ENCODE measurements at places on chromosomes 11 and 22.

- DNase-seq, result no peak
Measured at GRCh38 chr22:26889802-26890201, 232.4 kb downstream of the MIAT start.

GRCh38 chr11:1887451-1888346 lies 4.0 kb downstream of the PRR33 start:
- no peak for DNase-seq

GRCh38 chr11:128467610-128468041 lies 119.7 kb downstream of the ETS1 start:
- peak; percentile 42 for DNase-seq

- DNase-seq, result no peak
Measured at GRCh38 chr11:12724301-12725054, 50.3 kb downstream of the TEAD1 start.

DNA sequence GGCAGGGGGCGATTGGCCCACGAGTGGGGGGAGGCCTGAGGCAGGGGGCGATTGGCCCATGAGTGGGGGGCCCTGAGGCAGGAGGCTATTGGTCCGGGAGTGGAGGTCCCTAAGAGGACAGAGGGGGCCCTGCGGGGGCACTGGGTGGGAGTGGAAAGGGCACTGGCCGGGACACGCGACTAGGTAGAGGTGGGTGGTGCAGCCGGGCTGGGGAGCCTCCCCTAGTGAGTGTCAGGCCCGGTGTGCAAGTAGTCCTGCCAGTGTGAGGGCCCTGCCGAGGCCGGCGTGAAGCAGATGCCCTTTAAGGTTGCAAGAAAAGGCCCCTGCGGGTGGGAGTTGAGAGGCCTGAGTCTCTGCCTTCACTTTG lies 909 bp upstream of the BRD1 start:
- no peak for DNase-seq

DNA sequence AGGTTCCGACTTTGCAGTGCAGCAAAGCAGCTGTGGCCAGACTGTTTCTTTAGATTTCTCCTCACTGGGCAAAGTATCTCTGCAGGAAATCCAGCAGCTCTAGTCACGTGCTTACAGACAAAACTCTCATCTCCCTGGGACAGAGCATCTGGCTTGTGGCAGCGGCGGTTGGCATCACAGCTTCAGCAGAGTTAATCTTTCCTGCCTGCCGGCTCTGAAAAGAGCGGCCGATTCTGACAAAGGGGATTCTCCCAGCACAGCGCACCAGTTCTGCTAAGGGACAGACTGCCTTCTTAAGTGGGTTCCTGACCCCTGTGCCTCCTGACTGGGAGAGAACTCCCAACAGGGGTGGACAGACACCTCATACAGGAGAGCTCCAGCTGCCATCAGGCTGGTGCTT lies 1357.3 kb upstream of the TENM4 start:
- DNase-seq, result no peak

DNA sequence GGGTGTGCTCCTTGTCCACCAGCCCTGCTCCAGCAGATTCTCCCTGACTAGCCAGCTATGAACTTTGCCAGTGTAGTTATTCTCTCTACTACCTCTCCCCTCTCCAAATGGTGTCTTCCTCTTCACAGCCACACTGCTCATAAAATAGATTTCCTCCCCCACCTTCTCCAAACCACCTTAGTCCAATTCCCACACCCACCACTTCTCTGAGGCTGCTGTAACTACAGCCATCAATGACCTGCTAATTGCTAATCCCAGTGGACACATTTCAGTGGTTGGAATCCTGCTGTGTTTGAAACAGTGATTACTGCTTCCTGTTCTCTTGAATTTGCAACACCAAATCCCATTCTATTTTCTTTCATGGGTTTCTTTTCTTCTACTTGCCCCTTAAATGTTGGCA lies 23.4 kb downstream of the SYT9 start:
- DNase-seq, result no peak

GRCh38 chr11:132158091-132158490 lies 787.7 kb downstream of the NTM start:
- DNase-seq, result no peak

DNA sequence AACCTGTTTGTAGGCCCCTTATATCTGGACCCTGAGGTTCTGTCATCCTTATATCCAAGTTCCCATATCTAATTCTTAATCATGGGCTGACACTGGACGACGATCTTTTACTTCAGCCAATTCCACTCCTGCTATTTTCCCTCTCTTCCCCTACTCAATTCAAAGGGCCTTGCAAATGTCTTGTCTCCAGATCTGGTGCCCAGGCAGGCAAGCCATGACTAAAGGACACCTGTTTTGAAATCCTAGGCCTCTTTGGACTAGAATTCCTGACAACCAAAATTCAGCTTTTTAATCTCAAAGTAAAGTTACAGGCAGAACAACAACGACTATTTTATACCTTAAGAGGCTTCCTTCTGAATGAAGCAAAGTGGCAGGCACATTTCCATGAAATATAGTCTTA lies 963.4 kb downstream of the DLG2 start:
- no peak for DNase-seq

DNA sequence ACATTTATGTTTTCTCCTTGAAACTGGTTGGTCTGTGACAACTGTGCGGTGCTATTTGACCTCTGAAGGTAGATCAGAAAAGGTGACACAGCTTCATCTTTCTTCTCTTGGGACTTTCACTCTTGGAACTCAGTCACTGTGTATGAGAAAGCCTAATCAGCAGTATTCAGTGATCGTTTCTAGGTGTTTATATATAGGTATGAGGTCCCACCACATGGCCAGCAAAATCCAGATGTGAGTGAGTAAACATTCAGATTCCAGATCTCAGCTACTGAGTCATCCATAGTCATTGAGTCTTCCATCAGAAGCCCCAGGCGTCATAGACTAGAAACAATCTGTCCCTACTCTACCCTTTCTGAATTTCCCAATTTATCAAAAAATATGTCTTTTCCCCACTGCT lies 117.3 kb upstream of the CTSC start:
- no peak for DNase-seq

- no peak for DNase-seq
Measured at GRCh38 chr11:65504674-65505465, 6.0 kb downstream of the MALAT1 start.

DNA sequence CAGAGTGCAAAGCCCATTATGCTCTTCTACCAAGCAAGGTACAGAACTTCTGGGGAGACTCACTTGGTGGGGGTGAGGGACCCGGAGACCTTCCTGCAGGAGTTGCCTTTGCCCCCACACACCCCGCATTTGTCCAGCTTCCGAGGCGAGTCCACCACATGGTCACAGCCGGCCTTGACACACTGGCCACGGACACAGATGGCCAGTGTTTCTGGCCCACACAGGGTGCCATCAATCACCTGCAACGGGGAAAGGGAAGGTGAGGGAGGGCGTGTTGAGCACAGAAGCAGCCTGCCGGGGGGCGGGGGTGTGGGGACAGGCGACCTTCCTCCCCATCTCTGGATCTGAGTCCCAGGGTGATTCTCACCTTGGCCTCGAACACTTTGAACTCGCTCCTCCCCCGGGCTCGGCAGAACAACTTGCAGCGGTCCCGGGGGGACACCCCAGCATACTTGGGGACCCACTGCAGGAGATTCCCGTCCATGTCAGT lies 20.0 kb downstream of the ADAMTS8 start:
- no peak for DNase-seq

DNA sequence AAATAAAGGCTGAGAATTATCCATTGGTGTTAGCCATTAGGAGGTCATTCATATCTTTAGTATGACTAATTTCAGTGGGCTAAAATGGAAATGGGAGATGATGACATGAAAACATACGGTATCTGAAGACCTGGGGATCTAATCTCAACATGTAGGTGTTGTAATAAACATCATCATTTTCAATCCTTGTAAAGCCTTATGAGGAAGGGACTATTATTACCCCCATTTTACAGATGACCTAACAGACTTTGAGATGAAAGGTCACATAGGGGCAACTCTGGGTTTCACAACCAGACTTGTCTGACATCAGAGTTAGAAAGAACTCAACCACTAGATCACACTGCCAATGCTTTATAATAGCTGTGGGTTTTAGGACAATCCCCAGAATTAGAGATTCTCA lies 34.8 kb upstream of the TMEM135 start:
- no peak for DNase-seq

- peak; percentile 42 for DNase-seq
Measured at GRCh38 chr22:36379593-36380361, 8.0 kb downstream of the MYH9 start.

DNA sequence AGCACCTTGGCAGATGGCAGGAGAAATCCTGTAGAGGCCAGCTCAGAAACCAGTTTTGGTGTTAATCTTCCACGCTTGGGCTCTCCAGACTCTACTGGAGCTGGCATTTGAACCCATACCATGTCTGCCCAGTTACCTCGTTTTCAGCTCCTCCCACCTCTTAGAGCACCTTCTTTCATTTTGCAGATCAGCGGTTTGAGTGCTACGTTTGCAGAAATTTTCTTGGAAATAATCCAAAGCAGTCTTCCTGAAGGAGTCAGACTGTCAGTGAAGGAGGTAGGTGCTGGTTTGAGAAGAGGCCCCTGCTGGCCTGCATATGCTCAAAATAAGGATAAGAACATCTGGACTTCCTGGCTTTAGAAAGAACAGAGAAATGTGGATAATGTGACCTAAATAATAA lies 13.7 kb downstream of the COA4 start:
- no peak for DNase-seq

- DNase-seq, result no peak
Measured at GRCh38 chr22:24060375-24060788, 49.3 kb downstream of the CABIN1 start.

DNA sequence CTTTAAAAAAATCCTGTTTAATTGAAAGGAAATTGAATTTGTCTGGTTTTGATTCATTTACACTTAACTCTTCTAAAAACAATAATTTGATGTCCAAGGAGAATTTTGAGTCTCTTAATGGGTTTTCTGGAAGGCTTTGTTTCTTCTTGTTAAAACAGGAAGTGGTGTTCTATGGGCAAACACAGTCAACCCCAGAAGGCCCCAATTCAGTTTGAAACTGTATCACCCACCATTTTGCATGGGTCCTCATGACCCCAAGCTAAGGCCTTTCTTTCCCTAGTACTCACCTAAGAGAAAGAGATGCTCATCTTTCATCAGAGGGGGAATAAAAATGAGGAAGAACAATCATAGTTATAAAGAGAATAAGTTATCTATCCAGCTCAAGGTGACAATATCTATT lies 10.6 kb downstream of the FLI1 start:
- no peak for DNase-seq

DNA sequence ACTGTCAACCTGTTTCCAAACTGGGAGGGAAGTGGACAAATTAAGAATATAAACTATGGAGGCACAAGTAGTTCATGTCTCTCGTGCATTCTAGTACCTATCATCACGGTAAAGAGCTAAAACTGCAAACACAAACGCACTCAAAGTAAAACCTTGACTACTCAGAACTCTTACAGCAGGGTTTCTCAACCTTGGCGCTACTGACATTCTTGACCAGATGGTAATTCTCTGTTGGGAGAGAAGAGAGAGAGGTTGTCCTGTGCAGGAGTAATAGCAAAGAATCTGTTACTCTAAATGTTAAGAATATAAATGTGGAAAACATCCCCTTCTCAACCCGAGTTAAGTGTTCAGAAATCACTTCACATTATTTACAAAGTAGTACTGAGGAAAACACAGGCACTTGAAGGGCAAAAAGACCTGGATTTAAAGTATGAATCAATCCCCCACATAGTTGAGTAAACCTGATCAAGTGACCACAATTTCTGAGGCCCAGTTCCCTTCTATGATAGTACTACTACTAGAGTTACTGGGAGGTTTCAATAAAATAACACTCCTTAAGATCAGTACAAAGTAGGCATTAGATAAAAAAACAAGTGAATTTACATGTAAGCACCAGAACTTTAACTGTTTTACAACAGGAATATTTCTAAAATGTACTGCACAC lies 73.1 kb upstream of the ARHGAP32 start:
- no peak for DNase-seq

GRCh38 chr11:90426442-90426841 lies 203.6 kb upstream of the CHORDC1 start:
- no peak for DNase-seq

- DNase-seq, result no peak
Measured at GRCh38 chr11:130485983-130486382, 37.5 kb downstream of the ADAMTS15 start.

DNA sequence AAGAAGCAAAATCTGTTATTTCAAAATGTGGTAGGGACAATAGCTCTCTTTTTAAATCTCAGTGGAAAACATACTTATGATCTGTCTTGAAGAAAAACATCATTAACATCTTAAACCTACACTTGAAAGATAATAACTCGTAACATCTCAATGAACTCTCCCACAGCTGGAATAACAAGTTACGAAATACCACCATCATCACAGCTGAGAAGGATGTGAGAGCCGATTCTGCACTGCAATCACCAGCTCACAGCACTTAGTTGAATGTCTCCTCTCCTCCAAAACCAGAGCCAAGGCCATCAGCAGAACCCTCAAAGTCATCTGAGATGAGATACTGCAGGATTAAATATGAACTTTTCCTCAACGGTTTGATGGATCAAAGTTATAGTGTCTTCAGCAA lies 124.3 kb downstream of the ARHGAP20 start:
- no peak for DNase-seq

DNA sequence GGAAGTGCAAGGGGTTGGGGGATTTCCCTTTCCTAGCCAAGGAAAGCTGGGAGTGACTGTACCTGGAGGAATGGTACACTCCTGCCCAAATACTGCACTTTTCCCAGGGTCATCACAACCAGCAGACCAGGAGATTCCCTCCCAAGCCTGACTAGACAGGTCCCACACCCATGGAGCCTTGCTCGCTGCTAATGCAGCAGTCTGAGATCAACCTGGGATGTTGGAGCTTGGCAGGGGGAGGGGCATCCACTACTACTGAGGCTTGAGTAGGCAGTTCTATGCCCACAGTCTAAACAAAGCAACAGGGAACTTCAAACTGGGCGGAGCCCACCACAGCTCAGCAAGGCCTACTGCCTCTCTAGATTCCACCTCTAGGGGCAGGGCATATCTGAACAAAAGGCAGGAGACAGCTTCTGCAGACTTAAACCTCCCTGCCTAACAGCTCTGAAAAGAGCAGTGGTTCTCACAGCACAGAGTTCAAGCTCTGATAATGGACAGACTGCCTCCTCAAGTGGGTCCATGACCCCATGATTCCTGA lies 58.5 kb downstream of the SLC22A9 start:
- DNase-seq, result no peak

DNA sequence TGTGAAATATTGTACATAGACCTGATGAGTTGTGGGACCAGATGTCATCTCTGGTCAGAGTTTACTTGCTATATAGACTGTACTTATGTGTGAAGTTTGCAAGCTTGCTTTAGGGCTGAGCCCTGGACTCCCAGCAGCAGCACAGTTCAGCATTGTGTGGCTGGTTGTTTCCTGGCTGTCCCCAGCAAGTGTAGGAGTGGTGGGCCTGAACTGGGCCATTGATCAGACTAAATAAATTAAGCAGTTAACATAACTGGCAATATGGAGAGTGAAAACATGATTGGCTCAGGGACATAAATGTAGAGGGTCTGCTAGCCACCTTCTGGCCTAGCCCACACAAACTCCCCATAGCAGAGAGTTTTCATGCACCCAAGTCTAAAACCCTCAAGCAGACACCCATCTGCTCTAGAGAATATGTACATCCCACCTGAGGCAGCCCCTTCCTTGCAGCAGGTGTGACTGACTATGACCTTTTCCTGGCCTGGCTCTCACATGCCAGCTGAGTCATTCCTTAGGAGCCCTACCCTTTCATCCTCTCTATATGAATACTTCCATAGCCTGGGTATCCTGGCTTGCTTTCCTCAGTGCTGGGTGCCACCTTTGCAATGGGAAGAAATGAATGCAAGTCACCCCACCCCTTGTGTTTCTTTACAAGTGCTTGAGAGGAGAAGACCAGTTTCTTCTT lies 12.3 kb downstream of the PIK3IP1 start:
- DNase-seq, result no peak

All from T-helper 1 cell (primary cell).